ENCODE measurements at places on chromosomes 5 and 9. TPM values are rescaled to one million over a fixed set of nuclear protein-coding genes. Genes with fewer than 3 reads are reported as not detected.

The PITX1 gene
- polyA plus RNA-seq: 6.9 TPM

DNA sequence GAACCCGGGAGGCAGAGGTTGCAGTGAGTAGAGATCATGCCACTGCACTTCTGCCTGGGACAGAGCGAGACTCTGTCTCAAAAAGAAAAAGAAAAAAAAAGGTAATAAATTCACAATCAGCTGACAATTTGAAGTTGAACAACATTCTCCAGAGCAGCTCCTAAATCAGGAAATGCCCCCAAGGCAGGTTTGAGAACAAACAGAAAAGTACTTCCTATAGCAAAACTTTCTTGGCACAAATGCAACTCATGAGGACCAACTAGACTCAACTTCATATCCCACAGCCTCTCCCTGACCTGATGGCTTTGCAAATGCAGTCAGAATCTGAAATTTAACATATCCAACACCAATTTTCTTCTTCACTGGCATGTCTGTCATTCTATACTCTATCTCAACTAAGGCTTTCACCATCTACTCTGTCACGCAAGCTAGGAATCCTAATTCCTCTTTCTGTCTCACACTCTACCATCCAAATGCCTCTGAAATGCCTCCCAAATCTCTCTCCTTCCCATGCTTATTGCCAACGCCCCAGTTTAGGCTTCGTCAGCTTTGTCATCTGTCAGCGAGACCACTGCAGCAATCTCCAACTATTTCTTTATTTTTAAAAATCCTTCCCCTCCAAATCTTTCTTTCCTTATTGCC is 113.3 kb downstream of the MAPKAP1 start:
- DNase-seq: no peak

- DNase-seq: peak; percentile 76
These were observed 73.0 kb downstream of the GADD45G start for GRCh38 chr9:89677702-89678395.

DNA sequence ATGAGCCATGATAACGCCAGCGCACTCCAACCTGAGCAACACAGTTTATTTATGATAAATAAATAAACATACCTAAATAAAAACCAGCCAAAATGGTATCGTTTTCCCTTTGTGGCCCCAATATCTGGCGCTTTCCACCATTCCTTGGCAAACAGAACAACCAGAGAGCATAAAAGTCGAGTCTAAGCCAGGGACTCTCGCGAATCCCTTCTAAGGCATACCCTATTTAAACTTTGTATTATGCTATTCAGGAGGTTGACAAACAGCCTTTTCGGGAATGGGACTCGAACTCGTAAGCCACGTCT is 386 bp upstream of the MATR3 start:
- no peak for DNase-seq

DNA sequence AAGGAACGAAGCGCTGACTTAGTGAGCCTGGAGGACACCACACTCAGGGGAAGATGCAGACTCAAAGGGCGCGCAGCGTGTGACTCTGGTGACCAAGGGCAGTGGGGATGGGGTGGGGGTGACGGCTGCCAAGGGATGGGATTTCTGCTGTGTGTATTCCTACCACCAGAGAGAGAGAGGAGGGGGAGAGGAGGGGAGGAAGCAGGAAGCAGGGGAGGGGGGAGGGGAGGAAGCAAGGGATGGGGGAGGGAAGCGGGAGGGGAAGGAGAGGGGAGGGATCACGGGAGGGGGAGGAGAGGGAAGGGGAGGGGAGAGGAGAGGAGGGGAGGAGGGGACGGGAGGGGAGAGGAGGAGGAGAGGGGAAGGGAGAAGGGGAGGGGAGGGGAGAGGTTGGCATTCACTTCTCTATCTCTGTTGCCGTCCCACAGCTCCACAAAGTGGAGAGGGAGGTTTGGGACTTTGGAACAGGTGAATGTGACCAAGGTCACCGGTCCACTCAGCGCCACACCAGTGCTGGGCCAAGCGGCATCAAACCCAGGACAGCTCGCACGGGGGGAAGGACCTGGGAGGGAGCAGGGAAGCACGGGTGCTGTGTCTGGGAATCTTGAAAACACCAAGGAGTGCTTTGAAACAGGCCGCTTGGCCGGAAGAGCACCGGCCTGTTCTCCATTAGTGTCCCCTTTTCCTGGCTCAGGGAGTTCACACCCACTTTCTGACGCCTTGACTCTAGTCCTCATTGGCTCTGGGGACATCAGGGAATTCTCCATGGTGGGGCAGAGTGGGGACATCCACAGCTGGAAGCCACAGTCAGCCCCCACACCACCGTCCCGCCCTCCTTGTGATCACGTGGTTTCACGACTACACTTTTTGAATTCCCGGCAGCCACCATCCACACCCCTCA is 77.4 kb downstream of the VAV2 start:
- no peak for DNase-seq

DNA sequence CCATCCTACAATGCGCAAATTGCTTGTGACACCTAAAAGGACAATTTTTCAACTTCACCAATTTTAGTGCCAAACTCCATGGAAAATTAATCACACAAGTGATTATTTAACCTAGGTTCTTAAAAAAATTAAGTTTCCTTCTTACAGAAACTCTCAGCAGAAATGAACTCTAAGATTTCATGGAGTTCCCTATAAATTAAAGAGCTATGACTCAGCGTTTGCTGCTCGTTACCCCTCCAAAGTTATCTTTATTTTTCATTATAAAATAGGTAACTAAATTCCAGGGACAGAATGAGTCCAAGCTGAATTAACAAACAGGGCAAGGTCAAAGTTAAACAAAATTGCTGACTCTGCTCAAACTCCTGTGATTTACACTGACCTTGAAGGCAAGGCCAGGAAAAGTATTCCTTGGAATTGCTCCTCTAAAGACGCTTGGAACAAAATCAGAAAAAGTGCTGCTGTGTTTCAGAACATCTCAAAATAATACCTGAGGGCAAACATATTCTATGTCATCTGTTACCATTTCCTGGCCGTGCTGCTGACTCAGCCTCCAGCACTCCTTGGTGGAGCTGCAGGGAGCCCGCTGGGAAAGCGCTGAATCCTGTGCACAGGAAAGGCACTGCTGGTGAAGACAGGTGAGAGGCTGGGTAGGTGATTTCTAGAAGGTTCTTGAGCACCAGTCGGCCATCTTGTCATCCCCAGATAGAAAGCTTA is 2.5 kb upstream of the CMBL start:
- DNase-seq: no peak

The HK3 gene
- polyA plus RNA-seq: 1.1 TPM

The ANKRD33B gene
- polyA plus RNA-seq: 1.6 TPM

DNA sequence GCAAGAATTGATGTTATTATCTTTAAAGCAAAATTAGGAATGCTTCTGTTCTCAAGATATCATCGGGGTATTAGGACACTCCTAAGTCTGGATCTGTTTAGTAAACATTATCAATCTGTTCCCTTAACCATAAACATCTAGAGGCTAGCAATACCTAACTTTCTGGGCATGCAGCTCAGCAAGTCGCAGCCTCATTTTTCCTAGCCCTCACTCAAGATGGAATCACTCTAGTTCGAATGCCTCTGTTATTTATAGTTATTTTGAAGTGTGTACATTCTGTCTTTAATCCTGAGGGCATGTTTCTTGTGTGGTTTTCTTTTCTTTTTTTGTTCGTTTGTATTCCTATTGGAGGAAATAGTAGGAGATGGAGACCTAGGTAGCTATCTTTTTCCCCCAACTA is 66.9 kb downstream of the FER start:
- peak; percentile 4 for DNase-seq

DNA sequence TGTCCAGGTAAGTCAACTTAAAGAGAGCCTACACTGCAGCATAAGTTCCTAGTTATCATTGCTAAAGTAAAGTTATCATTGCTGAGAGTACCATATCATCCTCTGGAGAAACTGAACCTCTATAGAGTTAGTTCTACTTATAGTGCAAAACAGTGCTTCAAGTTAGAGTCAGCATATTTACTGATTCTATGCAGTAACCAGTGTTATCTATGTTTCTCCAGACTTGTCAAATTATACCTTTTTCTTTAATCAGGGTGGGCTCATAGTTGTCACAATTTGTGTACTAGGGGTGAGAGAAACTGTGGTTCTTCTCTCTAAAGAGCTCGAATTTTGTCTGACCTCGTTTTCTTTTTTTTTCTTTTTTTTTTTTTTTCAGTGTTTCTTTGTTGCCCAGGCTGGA is 79.6 kb downstream of the ANXA2R start:
- DNase-seq: no peak

DNA sequence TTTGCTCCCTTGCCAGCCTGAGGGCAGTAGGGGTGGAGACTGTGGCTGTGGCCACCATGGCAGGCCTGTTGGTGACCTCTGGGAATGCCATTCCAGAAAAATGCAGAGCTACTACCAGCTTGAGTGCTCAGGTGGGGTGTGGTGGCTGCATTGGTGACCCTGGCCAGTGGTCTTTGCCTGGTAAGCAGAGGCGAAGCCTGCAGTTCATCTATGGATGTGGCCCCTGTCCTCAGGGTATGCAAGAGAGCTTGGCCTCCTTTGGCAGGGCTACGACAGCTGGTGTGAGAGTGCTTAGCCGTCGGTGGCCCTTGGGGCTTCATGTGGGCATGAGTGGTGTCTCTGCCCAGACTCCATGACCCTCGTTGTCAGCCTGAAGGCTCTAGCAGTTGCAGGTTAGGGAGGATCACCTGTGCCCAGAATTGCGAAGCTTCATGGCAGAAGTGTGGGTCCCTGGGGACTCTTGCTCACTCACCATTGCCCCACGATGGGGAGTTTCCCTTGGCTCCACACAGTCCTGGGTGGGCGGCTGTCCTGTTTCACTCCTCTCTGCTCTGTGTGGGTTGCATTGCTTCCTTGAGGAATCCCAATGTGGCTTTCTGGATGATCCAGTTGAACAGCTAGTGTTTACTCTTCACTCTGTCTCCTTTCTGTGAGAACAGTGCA is 117.9 kb upstream of the CDH12 start:
- DNase-seq: no peak
